ENCODE measurements at places on chromosomes 1 and 21. TPM values are rescaled to one million over a fixed set of nuclear protein-coding genes. Genes with fewer than 3 reads are reported as not detected.

The TMPRSS2 gene
- not detected for total RNA-seq

The PDC gene
- not detected for total RNA-seq

The NUP210L gene
- not detected for total RNA-seq

The PDZK1IP1 gene
- not detected for total RNA-seq

The ASTN1 gene
- 0.39 TPM for total RNA-seq

The LINGO4 gene
- total RNA-seq = not detected

The RAB42 gene
- total RNA-seq = 2.4 TPM

The HHIPL2 gene
- total RNA-seq = not detected

The SLC22A15 gene
- 3.9 TPM for total RNA-seq

The DRAXIN gene
- total RNA-seq = not detected

The DAB1 gene
- total RNA-seq = 0.33 TPM
